ENCODE measurements at places on chromosomes 4 and X.

GRCh38 chr4:8314691-8315255, 45.2 kb downstream of the HTRA3 start:
- peaks cover 38% of the 10 kb centered on the region for H3K4me1 ChIP-seq
- DNase-seq = peak; percentile 35

- no peaks in the 10 kb centered on the region for H3K27me3 ChIP-seq
- no peak overlapping the region for H3K27ac ChIP-seq
- no peaks in the 10 kb centered on the region for H3K36me3 ChIP-seq
Observed at GRCh38 chr4:85370400-85371032, 104.4 kb upstream of the ARHGAP24 start.

GRCh38 chr4:20926529-20926928, 226.3 kb downstream of the PACRGL start:
- no peaks in the 10 kb centered on the region for H3K36me3 ChIP-seq
- H3K27me3 ChIP-seq = no peaks in the 10 kb centered on the region
- H3K4me3 ChIP-seq = no peak overlapping the region
- no peak overlapping the region for H3K27ac ChIP-seq
- no peak for DNase-seq

DNA sequence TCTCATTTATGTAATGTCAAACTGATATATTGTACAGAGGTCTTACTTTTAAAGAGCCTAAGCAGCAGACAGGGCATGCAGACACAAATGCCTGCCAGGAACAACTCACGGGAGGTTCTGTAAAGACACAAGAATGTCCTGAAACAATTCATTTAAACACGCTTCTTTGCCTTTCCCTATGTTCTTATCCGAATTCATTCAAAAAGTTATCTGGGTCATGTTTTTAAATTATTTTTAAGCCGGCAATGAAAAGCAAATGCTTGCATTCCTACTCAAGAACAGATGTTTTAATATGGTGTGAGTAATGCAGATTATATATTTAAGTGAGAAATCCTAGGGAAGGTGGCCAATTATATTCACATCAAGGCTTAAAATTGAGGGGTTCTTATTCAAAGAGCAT, 192.6 kb downstream of the PDGFC start:
- no peaks in the 10 kb centered on the region for H3K36me3 ChIP-seq
- no peak overlapping the region for H3K4me3 ChIP-seq
- no peak for DNase-seq
- H3K4me1 ChIP-seq = peaks cover 47% of the 10 kb centered on the region
- H3K27ac ChIP-seq = peak overlapping the region; percentile 60

GRCh38 chr4:90126805-90127204, 389 bp upstream of the CCSER1 start:
- peak overlapping the region; percentile 72 for H3K27ac ChIP-seq
- no peaks in the 10 kb centered on the region for H3K36me3 ChIP-seq
- DNase-seq = no peak
- peaks cover 24% of the 10 kb centered on the region for H3K4me1 ChIP-seq
- no peaks in the 10 kb centered on the region for H3K27me3 ChIP-seq
- H3K4me3 ChIP-seq = peak overlapping the region; percentile 60

DNA sequence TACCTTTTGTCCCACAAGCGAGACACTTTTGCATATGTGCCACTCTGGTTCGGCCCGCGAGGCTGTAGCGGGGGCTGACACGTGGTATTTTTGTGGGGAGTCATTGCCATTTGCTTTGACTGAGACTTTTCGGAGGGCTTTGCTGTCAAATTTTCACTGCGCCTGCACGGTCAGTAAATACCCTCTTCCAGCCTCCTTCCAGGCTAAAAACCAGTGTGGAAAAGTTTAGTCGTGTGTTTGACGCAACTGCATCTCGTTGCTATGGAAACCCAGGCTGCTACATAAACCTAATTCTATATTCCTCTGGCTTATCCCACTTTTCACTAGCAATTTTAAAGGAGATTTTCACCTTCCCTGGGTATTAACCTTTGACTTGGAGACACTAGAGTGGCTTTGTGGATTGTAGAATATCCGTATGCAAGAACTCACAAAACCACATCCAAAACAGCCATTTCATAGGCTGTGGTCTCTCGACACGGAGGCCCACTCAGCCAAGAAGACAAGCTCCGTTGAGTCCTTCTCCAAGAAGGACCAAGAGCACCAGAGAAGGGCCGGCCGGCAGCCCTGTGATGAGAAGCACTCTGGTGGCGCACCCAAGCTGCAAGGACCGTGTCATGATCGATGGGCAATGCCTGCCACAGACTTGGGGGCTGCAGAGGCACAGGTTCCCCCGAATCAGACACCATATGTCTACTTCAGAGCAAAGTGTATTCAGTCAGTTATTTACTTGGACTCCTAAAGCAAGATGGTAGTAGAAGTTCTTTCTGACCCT, 38.4 kb upstream of the ENPP6 start:
- H3K36me3 ChIP-seq = no peaks in the 10 kb centered on the region
- no peaks in the 10 kb centered on the region for H3K4me1 ChIP-seq
- H3K27me3 ChIP-seq = no peaks in the 10 kb centered on the region
- H3K4me3 ChIP-seq = no peak overlapping the region
- no peak overlapping the region for H3K27ac ChIP-seq

GRCh38 chrX:38376747-38377146, 24.3 kb downstream of the OTC start:
- no peak for DNase-seq
- H3K36me3 ChIP-seq = no peaks in the 10 kb centered on the region
- H3K27ac ChIP-seq = no peak overlapping the region
- no peak overlapping the region for H3K4me3 ChIP-seq

GRCh38 chr4:89784686-89785231, 52.2 kb downstream of the SNCA start:
- no peaks in the 10 kb centered on the region for H3K36me3 ChIP-seq
- no peak for DNase-seq
- no peak overlapping the region for H3K4me3 ChIP-seq
- H3K27ac ChIP-seq = no peak overlapping the region
- no peaks in the 10 kb centered on the region for H3K4me1 ChIP-seq

DNA sequence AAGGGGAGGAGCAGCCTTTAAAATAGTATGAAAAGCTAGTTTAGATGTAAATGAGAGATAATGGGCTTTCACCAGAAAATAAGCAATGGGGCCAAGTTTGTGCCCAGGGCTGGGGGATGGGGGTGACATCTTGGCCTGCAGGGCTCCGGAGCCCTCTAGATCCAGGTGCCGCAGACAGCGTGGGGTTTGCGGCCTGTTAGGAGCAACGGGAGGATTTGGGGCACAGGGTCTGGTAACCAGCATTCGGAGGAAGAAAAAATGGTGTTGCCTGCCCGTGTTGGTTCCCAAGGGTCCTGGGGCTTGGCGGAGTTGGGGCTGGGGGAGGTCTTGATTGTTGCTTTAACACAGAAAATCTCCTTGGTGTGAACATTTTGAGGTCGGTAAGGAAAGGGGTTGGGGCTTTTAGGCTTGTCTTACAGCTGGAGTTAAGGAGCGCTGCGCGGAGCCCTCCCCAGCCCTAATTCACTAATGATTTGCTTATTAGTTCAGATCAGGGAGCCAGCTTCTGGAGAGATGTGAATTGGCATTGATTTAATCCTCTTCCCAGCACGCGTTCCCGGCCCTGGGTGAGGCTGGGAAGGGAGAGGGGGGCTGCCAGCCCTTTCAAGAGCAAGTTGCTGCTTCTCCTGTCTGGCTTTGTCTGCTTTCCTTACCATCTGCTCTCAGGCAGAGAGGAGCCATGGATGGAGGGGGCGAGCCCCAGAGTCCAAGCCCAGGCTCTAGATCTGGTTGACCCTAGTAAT, 443.4 kb downstream of the BCOR start:
- H3K4me3 ChIP-seq = no peak overlapping the region
- no peaks in the 10 kb centered on the region for H3K4me1 ChIP-seq
- no peak for DNase-seq
- H3K27me3 ChIP-seq = no peaks in the 10 kb centered on the region

- no peaks in the 10 kb centered on the region for H3K4me1 ChIP-seq
- no peak overlapping the region for H3K27ac ChIP-seq
- no peaks in the 10 kb centered on the region for H3K27me3 ChIP-seq
- no peak for DNase-seq
- H3K4me3 ChIP-seq = no peak overlapping the region
Observed at GRCh38 chrX:35023683-35024082, 81.1 kb downstream of the FAM47B start.

- no peaks in the 10 kb centered on the region for H3K27me3 ChIP-seq
- no peaks in the 10 kb centered on the region for H3K4me1 ChIP-seq
- no peak overlapping the region for H3K4me3 ChIP-seq
- no peaks in the 10 kb centered on the region for H3K36me3 ChIP-seq
Observed at GRCh38 chrX:115337491-115338144, 48.1 kb downstream of the LUZP4 start.

- peaks cover 11% of the 10 kb centered on the region for H3K36me3 ChIP-seq
- no peak overlapping the region for H3K27ac ChIP-seq
- no peaks in the 10 kb centered on the region for H3K4me1 ChIP-seq
- DNase-seq = no peak
- H3K27me3 ChIP-seq = no peaks in the 10 kb centered on the region
- H3K4me3 ChIP-seq = no peak overlapping the region
Observed at GRCh38 chrX:38175139-38175538, 45.5 kb downstream of the SRPX start.

DNA sequence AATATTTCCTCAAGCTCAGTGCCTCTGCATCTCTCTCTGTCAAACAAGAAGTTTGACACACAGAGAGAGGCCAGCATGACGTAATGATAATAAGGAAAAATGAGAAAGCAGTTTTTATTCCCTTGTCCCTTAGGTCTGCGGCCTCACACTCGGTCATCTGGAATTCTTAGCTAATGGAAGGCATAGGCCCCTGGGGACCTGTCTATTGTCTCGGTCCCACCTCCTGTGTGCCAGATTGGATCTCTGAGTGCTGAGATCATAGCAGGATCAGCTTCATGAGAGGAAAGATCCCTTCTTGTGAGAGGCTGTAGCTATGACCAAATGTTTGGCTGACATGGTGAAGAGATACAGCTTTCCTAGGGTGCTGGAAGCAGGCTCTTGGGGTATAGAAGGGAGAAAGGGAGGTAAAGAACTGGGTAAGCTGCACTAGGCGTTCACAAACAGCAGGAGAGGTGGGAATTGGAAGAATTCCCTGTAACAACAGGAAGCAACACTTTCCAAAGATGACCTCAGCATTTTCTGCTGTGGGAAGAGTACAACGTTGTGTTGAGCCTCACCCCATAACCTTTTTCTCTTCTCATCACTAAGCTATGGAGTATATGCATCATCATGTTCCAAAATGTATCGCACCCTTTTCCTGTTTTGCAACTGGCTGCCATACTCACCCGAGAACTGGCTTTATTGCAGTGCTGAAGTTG, 20.2 kb downstream of the TMEM31 start:
- H3K27me3 ChIP-seq = no peaks in the 10 kb centered on the region
- H3K4me3 ChIP-seq = no peak overlapping the region
- no peaks in the 10 kb centered on the region for H3K36me3 ChIP-seq
- no peak overlapping the region for H3K27ac ChIP-seq

GRCh38 chrX:107514944-107515343, 65.5 kb downstream of the FRMPD3 start:
- DNase-seq = no peak
- H3K27ac ChIP-seq = no peak overlapping the region
- no peaks in the 10 kb centered on the region for H3K4me1 ChIP-seq
- no peaks in the 10 kb centered on the region for H3K36me3 ChIP-seq
- H3K27me3 ChIP-seq = no peaks in the 10 kb centered on the region
- no peak overlapping the region for H3K4me3 ChIP-seq

DNA sequence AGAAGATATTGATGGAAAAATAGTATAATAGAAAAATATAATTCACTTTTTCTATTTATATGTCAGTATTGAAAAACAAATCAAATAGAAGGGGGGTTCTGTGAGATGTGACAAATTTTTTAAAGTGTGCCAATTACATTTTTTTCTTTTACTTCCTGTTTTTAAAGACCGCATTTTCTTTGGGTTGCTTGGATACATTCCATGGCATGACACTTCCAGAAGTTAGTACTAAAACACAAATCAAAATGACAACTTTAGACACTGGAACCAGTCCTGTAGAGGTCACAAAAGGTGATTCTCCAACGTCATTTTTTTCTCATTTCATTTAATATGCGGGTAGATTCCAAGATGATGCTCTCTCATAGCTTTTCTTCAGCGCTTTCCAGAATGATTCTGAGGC, 116.2 kb upstream of the GNPDA2 start:
- no peak for DNase-seq
- no peak overlapping the region for H3K27ac ChIP-seq
- no peaks in the 10 kb centered on the region for H3K27me3 ChIP-seq
- no peaks in the 10 kb centered on the region for H3K4me1 ChIP-seq
- no peaks in the 10 kb centered on the region for H3K36me3 ChIP-seq
- H3K4me3 ChIP-seq = no peak overlapping the region

- DNase-seq = no peak
- peaks cover 5% of the 10 kb centered on the region for H3K36me3 ChIP-seq
- no peak overlapping the region for H3K4me3 ChIP-seq
- no peaks in the 10 kb centered on the region for H3K27me3 ChIP-seq
- H3K27ac ChIP-seq = no peak overlapping the region
- no peaks in the 10 kb centered on the region for H3K4me1 ChIP-seq
Observed at GRCh38 chrX:107102980-107103379, 15.6 kb downstream of the RBM41 start.

DNA sequence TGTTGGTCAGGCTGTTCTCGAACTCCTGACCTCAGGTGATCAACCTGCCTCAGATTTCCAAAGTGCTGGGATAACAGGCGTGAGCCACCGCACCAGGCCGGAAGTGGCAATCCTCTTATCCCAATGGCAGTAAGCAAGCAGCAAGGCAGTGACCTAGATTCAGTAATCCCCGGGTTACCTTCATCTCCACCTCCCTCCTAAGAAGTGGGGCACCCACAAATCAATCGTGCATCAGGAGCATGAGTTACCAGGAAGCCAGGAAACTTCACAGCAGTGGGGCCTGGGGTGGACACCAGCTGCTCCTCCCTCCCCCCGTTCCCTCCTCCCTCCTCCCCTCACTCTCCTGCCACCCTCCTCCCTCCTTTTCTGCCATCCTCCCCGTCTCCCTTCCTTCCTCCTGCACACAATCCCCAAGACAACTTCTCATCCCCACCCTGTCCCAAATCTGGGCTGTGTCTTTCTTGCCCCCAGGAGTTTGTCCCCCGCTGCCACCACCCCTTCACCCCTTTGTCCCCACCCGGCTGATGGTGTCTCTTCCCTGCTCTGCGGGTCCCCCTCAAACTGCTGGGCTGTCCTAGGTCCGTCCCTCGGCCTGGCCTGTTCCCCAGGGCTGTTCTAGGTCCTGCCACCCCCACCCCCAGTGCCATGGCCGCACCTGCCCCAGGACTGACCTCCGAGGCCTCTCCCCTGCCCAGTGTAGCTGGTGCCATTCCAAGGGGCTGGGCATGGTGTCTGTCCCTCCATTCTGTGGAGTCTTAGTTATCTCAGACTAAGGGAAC, 2.2 kb downstream of the PDE6B start:
- H3K4me3 ChIP-seq = no peak overlapping the region
- no peak overlapping the region for H3K27ac ChIP-seq
- no peak for DNase-seq
- no peaks in the 10 kb centered on the region for H3K27me3 ChIP-seq

DNA sequence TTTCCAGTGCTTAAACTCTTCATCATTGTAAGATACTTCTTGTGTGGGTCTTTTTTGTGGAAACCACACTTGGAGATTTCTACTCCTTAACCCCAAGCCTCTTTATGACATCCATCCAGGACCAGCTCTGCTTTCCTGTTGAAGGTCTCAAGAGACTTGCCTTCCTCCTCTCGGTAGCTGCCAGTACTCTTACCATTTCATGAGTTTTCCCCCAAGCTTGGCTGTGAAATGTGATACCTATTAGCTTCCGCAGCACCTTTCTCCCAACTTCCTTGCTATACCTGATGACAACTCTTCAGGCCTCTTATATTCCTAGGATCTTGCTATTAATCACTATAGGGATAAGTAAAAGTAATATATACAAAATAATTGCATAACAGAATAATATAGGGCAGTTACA, 1.9 kb upstream of the DCK start:
- DNase-seq = no peak
- peaks cover 32% of the 10 kb centered on the region for H3K4me1 ChIP-seq
- H3K27ac ChIP-seq = no peak overlapping the region
- no peak overlapping the region for H3K4me3 ChIP-seq
- H3K36me3 ChIP-seq = no peaks in the 10 kb centered on the region
- no peaks in the 10 kb centered on the region for H3K27me3 ChIP-seq

Data from sigmoid colon (tissue), 7 donors.